ENCODE measurements at places on chromosomes 6 and 20. TPM values are rescaled to one million over a fixed set of nuclear protein-coding genes. Genes with fewer than 3 reads are reported as not detected.

- peak; percentile 57 for DNase-seq
These were observed at the start of gene TAB2 for GRCh38 chr6:149317644-149318571. TAB2 (plus strand) TSS chr6:149317712; CDS start chr6:149369998, 52,286 bp downstream.

DNA sequence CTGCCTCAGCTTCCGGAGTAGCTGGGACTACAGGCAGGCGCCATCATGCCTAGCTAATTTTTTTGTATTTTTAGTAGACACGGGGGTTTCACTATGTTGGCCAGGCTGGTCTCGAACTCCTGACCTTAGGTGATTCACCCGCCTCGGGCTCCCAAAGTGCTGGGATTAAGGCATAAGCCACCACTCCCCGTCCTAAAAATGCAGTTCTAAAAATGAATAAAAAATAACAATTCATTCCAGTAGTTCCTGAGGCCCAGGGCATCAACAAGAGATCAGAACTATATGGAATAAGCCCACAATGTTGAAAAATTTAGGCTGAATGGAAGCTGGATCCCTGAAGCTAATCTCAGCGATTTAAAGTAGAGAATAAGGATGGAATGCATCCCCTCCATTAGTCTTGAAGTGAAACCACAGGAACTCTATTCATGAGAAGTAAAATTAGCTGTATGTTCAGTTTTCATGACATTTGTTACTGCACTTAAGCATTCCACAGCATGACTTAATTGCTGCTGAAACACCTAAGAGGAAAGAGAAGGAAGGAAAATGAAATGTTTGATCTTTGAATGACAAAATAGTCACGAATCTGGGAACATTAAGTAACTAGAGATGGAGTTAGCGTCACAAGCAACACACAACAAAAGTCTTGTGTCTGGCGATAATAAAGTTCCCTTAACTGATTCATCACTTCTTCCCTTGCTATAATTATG is 80.4 kb upstream of the RIPOR2 start:
- no peak for DNase-seq

DNA sequence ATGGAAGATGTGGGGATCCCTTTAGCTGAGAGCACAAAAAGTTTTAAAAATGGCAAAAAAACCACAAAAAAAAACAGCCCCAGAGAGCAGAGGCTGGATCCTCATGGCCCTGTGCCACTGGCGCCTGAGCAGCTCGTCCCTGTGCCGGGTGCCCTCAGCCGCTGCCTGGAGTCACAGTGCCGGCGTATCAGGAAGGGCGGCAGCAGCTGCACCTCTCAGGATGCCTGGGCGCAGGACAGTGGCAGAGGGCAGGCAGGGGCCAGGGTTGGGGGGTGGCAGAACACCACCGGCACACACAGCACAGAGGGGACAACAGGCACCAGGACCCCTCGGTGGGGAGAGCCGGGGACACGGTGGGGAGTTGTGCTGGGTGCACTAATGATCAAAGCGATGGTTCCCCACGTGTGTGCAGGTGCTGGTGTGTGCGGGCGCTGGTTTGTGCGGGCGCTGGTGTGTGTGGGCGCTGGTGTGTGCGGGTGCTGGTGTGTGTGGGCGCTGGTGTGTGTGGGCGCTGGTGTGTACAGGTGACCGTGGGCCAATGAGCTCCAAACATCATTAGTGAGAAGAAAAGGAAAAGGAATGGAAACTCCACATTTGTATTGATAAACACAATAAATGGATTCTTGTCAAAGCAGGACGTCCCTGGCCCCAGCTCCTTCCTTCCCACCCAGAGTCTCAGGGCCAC is 1.5 kb upstream of the FRMD1 start:
- no peak for DNase-seq

DNA sequence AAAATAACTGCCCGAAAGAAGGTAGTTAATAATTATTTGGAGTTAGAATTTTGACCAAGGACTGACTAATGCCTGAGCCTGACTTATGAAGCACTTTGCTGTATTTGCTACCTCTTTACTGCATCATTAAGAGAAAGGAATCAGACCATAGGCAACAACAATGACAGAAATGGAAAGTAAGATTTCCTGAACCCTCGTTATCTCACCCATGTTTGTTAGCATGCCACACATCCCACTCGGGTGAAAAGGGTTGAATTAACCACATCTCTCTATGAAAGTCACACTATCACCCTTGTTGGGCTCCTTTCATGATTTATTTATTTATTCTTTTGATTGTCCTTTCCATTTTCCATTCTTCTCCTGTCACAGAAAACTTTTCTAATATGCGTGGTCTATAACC is 59.6 kb downstream of the OLIG3 start:
- DNase-seq = no peak

- DNase-seq = no peak
These were observed 2.6 kb downstream of the HCRTR2 start for GRCh38 chr6:55176958-55177357.

DNA sequence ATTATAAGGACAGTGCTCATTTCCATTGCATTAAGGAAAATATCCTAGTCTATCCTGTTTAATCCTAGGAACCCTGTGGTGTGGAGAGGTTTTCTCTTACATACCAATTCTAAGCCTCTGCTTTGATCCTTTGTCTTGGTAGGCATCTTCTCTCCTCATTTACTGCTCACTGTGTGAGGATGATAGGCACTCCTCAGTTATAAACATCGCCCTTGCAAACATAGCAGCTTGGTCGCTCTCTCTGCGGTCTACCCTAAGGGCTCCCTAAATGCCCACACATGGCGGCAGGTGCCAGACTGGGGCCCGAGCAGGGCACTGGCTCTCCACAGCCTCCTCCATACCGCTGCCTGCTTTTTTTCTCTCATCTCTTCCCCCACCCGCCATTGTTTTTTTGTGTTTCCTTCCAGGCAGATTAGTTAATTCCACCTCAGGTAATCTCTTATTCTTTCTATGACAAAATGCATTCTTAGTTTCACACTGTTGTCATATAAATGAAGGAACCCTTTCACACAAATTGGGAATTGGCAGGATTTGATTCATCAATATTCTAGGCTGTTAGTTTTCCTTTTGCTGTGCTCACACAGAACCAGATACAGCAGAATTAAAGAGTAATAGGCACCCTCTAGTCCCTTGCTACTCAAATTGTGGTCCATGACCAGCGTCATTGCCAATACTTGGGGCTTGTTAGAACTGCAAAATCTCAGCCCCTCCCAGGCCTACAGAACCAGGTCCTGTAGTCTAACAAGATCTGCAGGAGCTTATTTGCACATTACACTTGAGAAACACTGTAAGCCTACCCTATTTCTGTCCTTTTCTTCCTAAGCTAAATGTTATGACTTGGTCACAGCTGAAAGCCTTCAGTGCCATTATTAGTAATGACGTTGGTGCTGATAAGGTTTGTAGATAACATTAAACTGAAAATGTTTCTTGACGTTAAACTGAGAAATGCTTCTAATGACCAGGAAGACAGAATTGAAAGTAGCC is 36.3 kb downstream of the CARMIL1 start:
- no peak for DNase-seq

DNA sequence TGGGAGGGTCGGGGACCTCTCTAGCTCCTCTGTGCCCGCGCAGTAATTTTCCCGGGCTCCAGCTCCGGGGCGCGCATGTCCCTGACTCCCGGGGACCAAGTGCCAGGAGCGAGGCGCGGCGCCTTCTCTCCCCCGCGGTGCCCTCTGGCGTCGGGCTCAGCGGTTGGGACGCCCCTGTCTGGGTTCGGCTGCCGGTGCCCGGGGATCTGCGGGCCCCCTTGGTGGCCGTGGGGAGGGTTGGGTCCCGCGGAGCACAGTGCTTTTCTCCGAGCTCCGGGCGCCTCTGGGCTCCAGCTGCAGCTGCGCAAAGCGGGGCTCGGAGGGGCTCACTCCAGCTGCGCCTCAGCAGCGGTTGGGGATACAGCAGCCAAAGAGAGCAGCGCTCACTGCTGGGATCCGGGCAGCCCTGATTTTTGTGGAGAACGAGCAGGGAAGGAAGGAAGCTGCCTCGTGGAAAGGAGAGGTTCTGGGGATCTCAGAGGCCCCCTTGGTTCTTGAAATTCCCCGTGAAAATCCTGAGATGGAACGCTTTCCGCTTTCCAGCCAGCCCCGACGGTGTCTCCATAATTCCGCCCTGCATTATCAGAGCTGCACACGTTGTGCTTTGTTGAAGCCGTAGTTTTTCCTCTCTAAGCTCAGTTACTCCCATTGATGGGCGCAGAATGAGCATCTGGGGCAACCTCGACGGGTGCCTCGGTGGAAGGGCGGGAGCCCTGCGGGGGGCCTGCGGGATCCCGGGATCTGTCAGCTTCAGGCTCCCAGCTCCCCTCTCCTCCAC is 861 bp downstream of the PPP1R14C start:
- no peak for DNase-seq

- DNase-seq = no peak
These were observed 1.2 kb upstream of the BPI start for GRCh38 chr20:38302786-38303185.

Gene LAMA2
- total RNA-seq = not detected

Gene OTOR
- total RNA-seq = not detected
